CD4-positive, alpha-beta T cell (primary cell): ENCODE measurements at places on chromosomes 3 and 15.

- DNase-seq: no peak
These were observed 14.1 kb downstream of the MGLL start for GRCh38 chr3:127808197-127808596.

DNA sequence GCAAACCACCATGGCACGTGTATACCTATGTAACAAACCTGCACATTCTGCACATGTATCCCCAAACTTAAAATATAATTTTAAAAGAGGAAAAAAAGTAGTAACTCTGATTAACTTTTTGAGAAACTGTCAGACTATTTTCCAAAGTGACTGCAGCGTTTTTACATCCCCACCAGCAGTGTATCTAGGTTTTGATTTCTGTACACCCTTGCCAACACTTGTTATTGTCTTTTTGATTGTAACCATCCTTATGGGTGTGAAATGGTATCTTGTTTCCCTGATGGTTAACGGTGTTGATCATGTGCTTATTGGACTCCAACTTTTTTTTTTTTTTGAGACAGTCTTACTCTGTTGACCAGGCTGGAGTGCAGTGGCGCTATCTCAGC, 23.0 kb upstream of the ALPK3 start:
- DNase-seq: no peak

DNA sequence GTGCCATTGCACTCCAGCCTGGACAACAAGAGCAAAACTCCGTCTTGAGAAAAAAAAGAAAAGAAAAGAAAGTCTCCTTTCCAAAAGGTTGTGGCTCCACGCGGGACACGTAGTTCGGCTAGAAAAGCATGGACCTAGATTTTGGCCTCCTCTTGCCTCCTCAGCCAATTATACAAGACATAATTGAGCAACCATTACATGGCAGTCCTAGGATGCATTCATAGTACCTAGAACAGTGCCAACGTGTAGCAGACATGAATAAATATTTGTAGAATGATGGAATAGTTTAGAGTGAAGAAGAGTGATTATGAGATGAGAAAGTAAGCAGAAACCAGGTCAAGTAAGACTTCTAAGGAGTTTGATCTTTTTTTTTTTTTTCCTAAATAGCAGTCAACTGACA, 112.5 kb downstream of the ZNF609 start:
- DNase-seq: no peak

DNA sequence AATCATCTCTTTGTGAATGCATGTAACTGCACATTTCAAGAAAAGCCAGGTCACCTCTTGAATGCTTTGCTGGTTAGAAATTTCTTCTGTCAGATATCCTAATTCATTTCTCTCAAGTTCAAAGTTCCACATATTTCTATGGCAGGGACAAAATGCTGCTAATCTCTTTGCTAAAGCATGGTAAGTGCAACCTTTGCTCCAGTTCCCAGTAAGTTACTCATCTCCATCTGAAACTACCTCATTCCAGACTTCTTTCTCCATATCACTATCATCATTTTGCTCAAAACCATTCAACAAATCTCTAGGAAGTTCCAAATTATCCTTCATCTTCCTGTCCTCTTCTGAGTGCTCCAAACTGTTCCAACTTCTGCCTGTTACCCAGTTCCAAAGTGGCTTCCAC, 230.6 kb downstream of the ZMAT3 start:
- DNase-seq: no peak

DNA sequence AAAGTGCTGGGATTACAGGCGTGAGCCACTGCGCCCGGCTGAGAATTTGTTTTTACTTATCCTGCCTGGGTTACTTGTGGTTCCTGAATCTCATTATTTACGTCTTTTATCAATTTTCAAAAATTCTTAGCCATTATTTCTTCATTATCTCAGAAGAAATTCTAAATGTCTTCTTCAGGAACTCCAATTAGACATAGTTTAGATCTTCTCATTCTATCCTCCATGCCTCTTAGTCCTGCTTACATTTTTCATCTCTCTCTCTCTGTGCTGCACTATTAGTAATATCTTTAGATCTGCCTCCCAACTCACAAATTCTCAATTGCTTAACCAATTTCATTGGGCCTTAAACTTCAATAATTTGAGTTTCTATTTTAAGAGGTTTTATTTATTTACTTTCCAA, 124.4 kb upstream of the MRPS22 start:
- DNase-seq: no peak
